ENCODE measurements at places on chromosomes 1 and 21.

- peak; percentile 59 for DNase-seq
Observed at GRCh38 chr1:22611530-22611947, 24.9 kb upstream of the C1QA start.

DNA sequence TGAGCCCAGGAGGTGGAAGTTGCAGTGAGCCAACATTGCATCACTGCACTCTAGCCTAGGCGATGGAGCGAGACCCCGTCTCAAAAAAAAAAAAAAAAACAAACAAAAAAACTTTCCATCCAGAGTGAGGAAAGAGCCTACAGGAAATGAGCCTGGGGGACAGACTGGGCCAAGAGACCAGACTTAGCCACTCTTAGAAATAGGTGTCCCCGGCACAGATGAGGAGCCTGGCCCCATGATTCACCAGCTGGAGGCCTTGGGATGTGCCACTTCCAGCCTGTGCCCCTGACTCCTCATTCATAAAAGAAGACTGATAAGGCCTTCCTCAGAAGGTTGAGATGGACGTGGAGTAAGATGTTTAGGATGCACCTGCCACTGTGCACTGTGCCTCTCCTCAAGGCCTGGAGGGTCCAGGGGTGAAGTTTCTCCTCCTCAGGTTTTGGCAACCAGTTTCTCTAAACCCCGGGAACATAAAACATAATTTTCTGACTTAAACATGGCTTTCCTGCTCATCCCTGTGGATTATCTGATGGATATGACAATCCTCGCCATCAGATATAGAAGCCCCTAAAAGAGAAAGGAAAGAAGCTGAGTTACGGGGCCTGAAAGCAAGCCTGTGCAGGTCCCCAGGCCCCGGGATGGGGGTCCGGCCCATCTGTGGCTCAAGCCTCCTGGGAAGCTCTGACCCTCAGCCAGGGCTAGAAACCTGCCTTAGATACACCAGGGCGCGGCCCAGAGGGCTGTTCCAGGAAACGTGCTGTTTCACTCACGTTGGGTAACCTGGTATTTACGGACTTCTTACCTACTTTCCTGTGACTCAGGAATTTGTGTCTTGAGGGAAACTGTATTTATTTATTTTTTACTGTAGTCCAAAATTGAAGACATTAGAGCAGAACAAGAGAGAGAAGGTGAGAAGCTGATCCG is 26.0 kb downstream of the MX1 start:
- DNase-seq: no peak

DNA sequence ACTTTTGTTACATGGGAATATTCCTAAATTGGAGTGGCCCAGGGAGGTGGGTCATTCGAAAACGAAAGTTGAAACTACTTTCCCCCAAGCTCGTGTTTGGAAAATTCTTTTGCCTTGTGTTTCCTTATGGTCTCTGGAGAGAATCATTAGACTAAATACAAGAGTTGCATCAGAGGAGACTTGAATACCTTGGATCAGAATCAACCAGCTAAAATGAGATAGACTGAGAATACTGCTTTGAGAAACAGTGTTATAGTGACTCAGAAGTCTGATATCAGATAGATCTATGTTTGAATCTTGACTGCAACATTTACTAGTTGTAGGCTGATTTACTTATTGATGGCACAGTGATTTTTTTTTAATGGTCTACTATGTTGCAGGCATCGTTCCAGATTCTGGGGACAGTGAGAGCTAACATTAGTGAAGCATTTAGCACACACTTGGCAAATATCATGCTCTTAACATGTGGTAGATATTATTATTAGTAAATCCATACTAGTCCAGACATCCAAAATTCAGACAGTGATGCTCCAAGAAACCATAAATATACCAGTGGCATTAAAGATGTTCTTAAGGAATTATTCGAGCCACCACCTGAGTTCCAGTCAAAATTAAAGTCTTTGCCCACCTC is 12.9 kb upstream of the ACTN2 start:
- DNase-seq: no peak

- no peak for DNase-seq
Observed at GRCh38 chr1:23709229-23709628, 17.6 kb downstream of the RPL11 start.

GRCh38 chr1:40239626-40240025 is 8.1 kb upstream of the TMCO2 start:
- DNase-seq: no peak

- no peak for DNase-seq
Observed at GRCh38 chr1:14659913-14660312, 61.4 kb downstream of the KAZN start.

GRCh38 chr21:45834821-45835293 is 146.7 kb upstream of the COL6A1 start:
- no peak for DNase-seq

GRCh38 chr1:4010814-4011605 is 110.9 kb upstream of the C1orf174 start:
- DNase-seq: no peak

- peak; percentile 58 for DNase-seq
Observed at GRCh38 chr1:6497215-6497866, 5.9 kb upstream of the PLEKHG5 start.

GRCh38 chr1:21381354-21381753 is 58.6 kb upstream of the NBPF3 start:
- no peak for DNase-seq

DNA sequence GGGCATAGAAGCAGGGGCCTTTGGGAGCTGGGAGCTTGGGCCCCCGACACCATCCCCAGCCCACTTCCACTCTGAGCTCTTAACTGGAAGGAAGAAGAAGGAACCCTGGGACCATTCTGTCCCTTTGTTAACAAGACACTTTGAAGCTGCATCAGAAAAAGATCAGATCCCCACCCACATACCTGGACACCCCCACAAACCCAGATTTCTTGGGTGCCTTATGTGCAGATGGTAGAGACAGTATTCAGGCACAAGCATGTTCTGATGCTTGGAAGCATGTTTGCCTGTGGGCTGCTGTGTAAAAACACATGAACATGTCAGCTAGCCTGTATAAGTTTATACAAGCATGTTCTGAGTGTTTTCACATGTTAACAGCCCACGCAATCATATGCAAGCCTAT is 3.7 kb downstream of the DLGAP3 start:
- DNase-seq: no peak

DNA sequence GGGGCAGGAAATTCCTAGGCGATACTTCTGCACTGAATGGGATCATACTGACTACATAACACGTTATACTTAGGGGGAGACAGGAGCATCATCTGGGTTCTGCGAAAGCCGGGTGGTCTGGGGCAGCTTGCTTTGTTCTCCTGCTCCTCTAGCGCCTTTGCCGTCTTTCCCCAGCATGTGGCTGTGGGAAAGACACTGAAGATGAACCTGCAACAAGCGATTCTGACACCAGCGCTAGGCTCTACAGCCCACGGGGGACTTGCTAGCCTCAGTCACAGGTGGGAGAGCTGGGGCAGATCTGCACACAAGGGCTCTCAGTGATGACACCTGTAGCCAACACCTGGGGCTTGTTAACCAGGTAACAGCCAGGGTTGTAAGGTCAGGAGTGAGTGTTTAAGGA is 51.8 kb downstream of the CD46 start:
- DNase-seq: peak; percentile 4

DNA sequence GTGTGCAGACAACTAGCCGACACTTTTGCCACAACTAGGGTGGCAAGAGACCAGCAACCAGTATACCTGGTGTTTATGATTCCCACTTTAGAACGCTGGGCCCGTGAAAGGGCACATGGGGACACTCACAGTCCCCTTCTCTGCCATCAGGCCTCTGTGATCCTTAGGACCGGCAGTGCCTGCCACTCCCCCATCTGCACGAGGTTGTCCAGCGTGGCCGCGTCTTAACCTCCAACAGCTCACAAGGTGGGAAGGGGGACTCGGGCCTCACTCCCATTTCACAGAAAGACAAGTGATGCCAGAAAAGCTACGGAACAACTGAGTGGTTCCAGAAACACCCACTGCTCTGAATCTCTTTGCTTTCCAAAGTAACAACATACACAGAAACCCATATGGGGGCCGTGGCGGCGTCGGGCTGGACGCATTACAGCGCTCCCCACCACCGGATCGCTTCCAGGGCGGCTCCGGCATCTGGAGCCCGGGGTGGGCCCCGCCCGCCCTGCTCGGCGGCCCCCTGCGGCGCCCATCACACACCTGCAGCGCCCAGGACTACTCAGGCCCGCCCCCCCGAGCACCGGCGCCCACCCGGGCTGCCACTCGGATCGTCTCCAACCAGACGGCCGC is 1.0 kb downstream of the ZNF496 start:
- no peak for DNase-seq

- DNase-seq: no peak
Observed at GRCh38 chr1:63626222-63626621, 33.0 kb downstream of the PGM1 start.

DNA sequence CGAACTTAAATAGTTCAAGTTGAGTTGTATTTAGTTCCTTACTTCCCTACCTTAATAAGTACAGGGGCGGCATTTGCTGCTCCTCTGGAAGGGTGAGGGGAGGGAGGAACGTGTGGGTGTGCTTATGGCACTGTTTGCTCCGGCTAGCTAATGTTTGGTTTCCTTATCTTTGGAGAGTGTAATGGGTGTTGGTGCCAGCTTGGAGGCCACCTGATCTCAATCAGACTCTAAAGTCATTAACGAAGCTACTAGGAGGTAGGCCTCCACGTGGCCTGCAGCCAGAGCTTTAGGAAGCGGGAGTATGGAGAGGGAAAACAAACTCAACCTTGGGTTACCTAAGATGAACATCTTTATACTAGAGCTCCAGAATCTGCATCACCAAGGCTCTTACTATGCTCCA is 43.0 kb upstream of the RAP1A start:
- no peak for DNase-seq

DNA sequence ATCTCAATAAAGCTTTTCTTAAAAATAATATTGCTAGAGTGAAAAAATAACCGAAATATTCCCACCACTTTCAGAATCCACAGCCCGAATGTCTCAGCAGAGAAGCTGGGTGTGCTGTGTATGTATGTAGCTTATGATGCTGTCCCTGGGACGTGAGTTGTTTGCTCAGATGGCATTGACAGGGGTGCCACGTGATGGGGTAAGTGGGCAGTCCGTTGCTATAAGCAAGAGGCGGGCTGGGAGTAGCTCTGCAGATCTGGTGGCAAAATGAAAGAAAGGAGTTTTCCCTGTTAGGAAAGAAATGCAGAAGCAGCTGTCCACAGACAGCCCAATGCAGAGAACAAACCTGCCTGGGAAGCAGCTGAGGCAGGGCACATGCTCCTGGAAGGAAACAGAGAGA is 3.8 kb upstream of the FAM20B start:
- DNase-seq: no peak

- no peak for DNase-seq
Observed at GRCh38 chr1:76170084-76170483, 95.5 kb downstream of the ST6GALNAC3 start.

DNA sequence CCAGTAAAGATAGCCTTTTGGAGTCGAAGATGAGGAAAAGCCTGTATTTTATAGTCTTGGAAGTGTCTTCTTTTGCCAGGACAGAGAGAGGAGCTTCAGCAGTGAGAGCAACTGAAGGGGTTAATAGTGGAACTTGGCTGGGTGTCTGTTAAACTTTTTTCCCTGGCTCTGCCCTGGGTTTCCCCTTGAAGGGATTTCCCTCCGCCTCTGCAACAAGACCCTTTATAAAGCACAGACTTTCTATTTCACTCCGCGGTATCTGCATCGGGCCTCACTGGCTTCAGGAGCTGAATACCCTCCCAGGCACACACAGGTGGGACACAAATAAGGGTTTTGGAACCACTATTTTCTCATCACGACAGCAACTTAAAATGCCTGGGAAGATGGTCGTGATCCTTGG is at the start of gene VCAM1:
Gene VCAM1, plus strand, starts transcription at position 253 of the 400 bp plus-strand sequence. Its CDS starts 119 bp downstream, at position 372.
- no peak for DNase-seq

- DNase-seq: no peak
Observed at GRCh38 chr1:93095804-93096585, 16.9 kb downstream of the MTF2 start.

GRCh38 chr1:78007677-78008341 is 3.1 kb downstream of the DNAJB4 start:
- DNase-seq: no peak

DNA sequence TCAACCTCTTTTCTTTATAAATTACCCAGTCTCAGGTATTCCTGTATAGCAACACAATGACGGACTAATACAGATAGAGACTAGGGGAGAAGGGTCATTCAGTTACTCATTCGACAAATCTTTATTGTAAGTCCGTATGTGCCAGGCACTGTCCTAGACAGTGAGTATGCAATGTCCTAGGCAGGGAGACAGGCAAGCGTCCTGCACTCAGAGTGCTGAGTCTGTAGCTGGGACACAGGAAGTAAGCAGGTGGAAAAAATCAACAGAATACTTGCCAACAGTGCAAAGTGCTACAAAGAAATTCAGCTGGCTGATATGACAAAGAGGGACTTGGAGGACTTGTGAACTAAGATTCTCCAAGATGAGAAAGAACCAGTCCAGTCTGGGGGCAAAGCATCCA is 92.2 kb upstream of the ZBTB40 start:
- DNase-seq: no peak

DNA sequence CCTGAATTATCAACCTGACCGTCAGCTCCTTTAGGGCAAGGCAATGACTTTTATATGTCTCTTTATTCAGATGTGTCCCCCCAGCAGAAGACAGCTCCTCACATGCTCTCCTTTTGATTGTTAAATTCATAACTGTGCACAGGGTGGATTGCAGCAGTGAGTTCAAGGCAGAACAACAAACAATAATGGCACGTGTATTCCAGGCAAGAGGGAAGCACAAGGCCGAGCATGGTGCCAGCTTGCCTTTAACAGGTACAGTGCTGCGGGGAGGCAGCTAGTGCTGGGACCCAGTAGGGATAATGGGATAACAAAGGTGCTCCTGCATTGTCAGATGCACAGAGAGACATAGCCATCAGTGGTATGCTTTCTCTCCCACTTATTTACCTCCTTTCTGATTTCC is 248.4 kb downstream of the RHOU start:
- DNase-seq: no peak

DNA sequence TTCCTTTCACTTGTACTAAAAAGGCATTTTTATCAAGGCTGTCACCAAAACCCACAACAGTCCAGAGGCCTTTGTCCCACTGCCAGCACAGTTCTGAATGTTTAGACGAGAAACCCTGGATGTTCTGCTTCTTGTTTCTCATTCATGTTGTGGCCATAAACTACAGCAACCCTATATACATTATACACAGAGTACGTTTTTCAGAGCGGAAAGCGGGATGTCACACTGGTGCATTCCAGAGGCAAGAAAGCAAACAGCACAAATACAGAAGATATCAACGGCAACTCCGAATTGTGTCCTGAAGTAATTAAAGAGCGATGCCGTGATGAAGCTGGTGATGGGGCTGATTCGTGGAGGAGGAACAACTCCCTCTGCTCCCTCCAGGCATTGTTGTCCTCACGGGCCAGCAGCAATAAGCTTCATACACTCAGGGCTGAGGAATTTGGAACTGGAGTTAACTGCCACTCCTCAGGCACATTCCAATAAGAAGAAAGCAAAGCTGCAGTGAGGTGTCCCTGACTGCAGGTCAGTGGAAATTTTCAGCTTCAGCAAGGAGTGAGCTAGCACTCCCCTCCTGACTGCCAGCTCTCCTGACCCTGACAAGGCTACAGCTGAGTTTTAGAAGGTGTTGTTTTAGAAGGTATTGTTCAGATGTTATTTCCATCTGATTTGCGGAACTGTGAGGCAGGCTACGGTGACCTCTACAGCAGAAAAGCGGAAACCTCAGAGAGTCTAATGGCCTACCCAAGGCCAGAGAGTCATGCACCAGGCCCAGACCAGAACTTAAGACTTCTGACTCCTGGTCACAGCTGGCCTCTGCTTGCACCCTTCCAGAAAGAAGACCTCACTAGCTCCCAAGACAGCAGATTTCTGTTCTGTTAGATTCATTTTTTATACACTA is 149.0 kb downstream of the TGFBR3 start:
- no peak for DNase-seq
